RWPE1 (cell line): ENCODE measurements at places on chromosomes 3 and 15.

- no peak for DNase-seq
Observed at GRCh38 chr15:36758800-36759199, 179.4 kb downstream of the CDIN1 start.

DNA sequence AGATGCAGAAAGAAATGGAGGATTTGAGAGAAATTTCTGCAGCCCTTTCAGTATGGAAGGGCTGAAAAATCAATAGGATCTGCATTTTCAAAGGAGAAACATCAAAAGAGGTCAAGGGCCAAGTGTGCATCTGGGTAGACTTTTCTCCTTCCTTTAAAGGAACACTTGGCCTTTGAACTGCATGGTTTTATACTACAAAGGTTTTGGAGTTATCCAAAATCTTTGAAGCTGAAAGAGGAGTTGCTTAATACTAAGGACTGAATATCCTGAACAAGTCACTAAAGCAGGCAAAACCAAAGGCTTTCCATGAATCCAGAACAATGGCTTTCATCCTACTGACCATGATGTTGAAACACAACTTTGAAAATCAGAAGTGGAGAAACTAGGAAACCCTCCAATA is 553.7 kb upstream of the LMCD1 start:
- no peak for DNase-seq

- no peak for DNase-seq
Observed at GRCh38 chr3:147655236-147655635, 246.1 kb downstream of the ZIC1 start.

- DNase-seq, result no peak
Observed at GRCh38 chr3:169953462-169954141, 13.0 kb upstream of the SEC62 start.

DNA sequence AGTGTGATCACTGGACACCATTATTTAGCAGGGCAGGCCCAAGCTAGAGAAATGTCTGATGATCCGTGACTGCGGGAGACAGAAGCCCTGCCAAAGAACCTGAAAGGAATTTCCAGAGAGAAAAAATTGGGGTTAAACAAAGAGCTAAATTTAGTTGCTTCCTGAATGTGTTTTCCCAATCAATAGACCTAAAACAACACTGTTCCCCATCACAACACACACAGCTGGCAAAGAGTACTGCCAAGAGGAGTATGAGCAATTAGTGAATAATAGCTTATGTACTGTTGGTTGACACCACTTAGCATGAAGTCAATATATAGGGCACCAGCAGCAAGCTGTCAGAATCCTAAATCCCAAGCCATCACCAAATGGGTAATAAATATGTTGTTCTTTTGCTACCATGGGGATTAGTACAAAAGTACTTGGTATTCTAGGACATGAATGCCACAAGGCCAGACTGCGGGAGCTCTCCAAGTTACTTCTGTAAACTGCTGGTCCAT is 35.7 kb downstream of the CLK3 start:
- no peak for DNase-seq

DNA sequence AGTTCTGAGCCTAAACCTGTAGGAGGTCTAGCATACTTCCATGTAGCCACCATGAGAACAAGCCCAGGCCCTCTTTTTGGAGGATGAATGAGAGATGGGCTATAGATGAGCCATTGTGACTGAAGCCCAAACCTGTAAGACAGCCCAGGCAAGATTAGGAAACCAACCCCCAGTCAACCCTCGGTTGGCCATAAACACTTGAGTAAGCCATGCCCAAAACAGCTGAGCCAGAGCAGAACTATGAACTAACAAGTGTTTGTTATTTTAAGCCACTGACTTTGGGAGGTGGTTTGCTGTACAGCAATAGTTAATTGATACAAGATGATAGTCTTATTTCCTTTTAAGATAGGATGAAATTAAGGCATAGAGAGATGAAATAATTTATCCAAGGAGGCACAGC is 12.4 kb upstream of the CPNE4 start:
- no peak for DNase-seq

DNA sequence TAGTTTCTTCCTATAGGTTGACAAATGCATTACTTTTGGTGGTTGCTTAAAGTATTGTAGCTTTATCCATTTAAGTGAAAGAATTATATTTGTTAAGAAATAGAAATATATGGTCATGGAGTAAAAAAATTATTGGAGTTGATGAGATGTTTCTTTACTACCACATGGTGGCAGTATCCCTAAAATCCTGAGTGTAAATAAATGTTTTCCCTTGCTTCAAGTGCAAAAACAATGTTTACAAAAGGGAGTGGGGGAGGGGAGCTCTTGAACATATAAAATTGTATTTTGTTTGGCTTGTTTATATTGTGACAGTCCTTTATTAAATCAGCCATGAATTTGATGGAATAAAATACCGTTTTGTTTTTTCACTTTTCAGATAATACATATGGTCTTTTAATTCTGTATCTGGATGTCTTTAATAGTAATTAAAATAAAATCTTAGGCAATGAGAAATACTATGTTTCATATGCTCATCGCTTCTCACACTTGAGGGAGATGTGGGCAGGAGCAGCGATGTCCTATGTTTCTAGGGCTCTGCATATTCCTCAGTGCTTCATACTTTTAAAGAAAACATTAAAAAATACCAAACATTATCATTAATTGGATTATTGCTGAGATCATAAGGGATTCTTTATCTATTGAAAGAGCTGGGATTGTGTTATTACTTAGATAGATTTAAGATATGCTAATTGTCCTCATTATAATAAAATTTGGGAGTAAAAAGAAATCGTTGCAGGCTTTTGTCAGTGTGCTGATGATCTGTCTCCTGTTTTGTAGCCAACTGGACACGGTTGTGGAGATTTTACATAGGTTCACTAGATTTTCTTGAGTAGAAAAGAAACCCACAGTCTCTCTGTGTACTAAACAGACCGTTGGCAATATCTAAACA is 349.7 kb downstream of the TUSC7 start:
- DNase-seq, result no peak

- no peak for DNase-seq
Observed at GRCh38 chr3:158354713-158355112, 216.3 kb upstream of the MLF1 start.

DNA sequence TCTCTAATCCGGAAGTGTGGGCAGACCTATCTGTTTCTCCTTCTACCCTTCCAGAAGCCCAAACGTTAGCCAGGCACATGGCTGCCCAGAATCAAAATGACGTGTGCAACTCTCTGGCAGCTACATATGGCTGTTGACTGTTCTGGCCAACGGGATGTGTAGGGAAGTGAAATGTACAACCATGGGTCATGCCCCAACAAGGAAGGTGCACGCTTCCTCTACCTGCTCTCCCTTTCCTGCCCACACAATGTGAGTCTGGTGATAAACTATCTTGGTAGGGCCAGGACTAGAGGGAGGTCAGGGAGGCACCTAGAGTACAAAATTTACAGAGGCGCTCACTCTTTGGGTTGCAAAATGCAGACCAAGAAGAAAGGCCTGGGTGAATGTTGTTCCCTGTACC is 495.9 kb upstream of the PROK2 start:
- DNase-seq, result no peak

GRCh38 chr3:29606416-29606815 is 325.5 kb downstream of the RBMS3 start:
- no peak for DNase-seq

DNA sequence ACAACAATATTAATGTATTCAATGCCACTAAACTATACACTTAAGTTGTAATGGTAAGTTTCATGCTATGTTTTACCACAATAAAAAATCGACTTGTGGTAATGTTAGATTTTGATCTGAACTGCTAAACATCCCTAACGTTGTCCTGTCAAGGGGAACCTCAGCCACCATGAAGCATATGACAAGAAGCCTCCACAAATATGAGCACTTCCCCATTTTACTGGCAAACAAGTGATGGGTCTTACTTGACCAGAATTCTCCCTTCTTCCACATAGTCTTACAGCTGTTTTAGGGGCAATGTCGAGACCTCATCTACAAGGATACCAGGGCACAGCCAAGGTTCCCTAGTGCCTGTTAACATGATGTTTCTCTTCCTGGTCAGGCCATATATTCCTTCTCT is 124.2 kb upstream of the ABI3BP start:
- DNase-seq, result no peak

DNA sequence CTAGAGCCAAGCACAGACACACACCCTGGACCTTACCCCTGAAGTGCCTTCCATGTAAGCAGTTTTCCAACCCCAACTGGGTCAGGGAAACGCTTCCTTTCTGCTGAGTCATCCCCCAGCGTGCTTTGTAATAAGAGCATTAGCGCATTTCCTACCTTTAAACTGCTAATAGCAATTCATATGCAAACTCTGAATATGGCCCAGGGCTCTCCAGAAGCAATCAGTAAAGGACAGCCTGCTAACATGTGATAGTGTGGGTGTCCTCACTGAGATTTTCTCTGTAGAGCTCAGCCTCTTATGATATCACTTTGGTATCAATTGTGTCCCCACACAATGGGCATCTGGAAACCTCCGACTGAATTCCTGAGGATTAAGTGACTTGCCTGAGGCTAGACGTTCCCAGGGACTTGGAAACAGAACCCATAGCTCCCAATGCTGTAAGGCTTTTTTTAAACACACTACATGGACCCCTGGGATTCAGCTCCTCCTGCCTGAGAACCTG is 5.6 kb downstream of the GABRB3 start:
- no peak for DNase-seq

DNA sequence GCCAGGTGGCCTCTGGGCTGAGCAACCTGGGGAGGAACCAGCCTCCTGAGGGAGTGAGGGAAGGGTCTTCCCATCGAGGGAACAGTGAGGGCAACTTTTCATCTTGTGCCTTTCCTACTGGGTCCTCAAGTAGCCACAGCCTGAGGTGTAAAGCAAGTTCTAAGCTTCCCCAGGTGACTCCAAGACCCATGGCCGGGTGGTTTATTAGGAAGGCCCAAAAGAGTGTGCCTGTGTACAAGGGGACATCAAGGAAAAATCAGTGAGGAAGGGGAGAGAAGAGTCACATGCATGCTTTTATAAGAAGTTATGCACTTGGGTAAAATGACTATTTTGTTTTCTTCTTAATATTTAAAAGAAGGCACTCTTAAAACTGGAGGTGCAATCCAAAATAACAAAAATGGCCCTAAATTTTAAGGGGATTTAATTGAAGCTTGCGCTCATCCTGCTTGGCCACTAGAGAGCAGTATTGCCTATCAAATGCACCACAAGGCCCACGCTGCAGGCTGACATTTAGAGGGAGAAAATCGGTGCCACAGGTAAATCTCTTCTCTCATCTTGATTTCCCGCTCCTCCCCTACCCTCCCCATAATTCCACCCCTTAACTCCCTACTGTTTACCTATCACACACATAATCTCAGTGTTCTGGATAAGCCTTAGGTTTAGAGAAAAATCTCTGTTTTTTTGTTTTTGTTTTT is 6.7 kb downstream of the NANOGP8 start:
- peak; percentile 71 for DNase-seq

DNA sequence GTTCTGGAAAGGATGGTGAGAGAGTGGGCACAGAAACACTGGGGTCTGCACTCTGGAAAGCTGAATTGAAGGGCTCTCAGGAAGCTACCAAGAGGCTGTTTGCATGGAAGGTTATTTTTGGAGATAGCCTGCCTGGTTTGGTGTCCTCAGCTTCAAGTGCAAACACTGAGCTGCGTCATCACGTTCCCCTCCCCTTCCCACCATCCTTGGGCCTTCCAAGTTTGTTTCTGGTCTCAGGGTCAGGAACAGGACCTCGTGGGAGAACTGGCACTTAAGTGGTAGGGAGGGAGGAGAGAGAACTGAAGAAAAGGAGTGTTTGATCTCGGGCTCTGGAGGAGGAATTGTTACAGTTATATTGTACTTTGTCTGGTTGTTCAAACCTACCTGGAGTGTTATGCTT is 10.6 kb downstream of the ST6GAL1 start:
- no peak for DNase-seq

DNA sequence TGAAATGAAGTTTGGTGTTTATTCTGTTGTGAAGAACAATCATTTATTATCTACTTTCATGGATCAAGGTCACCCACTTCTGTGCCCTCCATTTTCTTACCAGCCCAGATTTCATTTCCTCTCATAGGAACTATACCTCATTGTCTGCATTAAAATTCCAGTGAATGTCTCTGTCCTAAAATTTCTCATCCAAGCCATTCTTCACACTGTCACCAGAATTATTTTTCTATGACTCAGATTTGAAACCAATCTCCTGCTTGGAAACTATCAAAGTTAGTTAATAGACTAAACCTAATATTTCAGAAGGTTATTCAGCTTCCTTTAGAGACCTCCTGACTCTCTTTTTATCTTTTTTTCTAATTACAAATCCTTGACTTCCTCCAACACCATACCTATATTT is 364.1 kb upstream of the CBLB start:
- DNase-seq, result no peak

- DNase-seq, result no peak
Observed at GRCh38 chr15:62165104-62165792, at the start of gene C2CD4B. TSS of gene C2CD4B (minus strand) at chr15:62165285. CDS start at chr15:62164984, 301 bp downstream.

DNA sequence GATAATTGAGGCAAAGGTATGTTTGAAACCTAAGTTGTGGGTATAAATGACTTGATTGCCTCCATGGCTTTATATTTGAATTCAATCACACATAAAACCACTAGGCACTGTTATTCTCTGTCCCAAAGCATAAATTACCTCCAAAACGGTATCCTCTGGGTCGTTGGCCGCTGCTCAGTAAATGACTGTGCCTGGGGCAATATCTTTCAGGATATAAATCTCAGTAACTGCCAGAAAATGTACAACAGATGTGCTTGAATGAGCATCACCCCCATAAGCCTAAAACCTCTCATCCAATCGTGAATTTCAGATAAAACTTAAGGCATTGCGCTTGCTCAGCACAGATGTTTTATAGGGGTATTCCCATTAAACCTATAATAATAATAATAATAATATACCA is 19.0 kb upstream of the C3orf49 start:
- DNase-seq, result no peak

DNA sequence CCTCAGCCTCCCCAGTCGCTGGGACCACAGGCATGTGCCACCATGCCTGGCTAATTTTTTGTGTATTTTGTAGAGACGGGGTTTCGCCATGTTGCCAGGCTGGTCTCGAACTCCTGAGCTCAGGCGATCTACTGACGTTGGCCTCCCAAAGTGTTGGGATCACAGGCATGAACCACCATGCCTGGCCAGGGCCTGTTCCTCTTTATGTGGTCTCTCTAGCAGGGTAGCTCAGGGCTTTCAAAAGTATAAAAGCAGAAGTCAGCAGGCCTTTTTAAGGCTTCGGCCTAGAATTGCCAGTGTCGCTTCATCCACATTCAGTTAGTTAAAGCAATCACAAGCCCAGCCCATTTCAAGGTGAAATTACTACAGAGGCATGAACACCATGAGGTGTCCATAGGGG is 7.6 kb downstream of the VHL start:
- DNase-seq, result no peak

GRCh38 chr15:66692808-66693596 is 9.0 kb upstream of the SMAD6 start:
- no peak for DNase-seq

- no peak for DNase-seq
Observed at GRCh38 chr3:191557322-191557721, 96.4 kb downstream of the PYDC2 start.

GRCh38 chr3:59935025-59935424 is 885.2 kb upstream of the CFAP20DC start:
- DNase-seq, result no peak

GRCh38 chr3:112122870-112123269 is 10.2 kb downstream of the GCSAM start:
- DNase-seq, result no peak

- DNase-seq, result no peak
Observed at GRCh38 chr15:38040615-38041014, 106.2 kb downstream of the TMCO5A start.
